Effector CD4-positive, alpha-beta T cell (primary cell): ENCODE measurements at places on chromosomes 2 and 18.

DNA sequence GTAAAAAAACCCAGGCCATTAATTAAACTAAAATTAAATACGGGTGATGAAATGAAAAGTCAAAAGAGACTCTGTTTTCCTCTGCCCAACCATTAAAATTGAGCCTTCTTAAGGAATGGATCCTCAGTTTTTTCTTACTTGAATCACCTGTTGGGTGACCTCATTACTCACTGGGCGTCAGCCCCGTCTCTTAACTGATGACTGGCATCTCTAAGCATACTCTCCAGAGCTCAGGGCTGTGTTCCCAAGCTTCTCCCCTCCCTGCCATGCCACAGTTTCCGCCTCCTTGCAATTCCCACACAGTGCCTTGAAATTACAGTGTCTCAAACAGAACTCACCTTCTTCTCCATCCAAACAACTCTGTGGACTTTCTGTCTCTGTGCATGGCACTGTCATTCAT, 421.1 kb upstream of the CELF4 start:
- DNase-seq = no peak

- DNase-seq = no peak
Measured at GRCh38 chr2:65666156-65666725, 233.8 kb upstream of the SPRED2 start.

GRCh38 chr2:229514273-229514895, 200.0 kb downstream of the DNER start:
- DNase-seq = no peak

DNA sequence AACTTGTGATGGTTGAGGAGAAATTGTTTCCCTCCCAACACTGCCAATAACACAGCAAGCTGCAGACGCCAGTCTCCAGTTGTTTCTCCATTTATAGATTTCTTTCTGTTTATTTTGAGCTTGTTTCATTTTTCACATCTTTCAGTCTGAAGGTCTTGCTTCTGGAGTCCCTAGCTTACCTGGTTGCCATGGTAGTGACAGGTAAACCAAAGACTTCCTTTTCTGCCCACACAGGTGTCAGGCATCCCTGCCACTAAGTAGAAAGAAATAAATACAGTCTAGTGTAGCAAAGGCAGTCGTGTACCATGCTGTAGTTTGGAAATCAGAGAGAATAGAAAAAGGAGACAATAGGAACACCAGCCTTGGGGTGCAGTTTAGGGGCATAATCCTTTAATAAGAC, 82.8 kb downstream of the MARCHF4 start:
- no peak for DNase-seq

- DNase-seq = no peak
Measured at GRCh38 chr18:26057344-26057773, 33.1 kb downstream of the SS18 start.

GRCh38 chr2:65724752-65725151, 292.4 kb upstream of the SPRED2 start:
- no peak for DNase-seq

GRCh38 chr18:6997808-6998207, 119.8 kb downstream of the LAMA1 start:
- DNase-seq = no peak

- DNase-seq = no peak
Measured at GRCh38 chr2:202039278-202040078, 5.8 kb downstream of the FZD7 start.

DNA sequence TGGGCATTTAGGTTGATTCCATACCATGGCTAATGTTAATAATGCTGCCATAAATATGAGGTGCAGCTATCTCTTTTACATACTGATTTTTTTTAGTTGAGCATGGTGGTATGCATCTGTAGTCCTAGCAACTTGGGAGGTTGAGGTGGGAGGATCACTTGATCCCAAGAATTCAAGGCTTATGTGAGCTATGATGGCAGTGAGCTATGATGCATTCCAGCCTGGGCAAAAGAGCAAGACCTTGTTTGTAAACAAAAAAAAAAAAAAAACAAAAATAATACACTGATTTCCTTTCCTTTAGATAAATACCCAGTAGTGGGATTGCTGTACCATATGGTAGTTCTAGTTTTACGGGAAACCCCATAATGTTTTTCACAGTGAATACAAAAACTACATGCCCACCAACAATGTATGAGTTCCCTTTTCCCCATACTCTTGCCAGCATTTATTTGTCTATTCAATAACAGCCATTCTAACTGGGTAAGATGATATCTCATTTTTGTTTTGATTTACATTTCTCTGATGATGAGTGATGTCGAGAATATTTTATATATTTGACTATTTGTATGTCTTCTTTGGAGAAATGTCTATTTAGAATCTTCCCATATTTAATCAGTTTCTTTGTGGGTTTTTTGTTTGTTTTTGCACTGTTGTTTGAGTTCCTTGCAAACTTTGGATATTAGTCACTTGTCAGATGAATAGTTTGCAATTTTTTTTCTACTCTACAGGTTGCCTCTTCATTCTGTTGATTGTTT, 281.0 kb upstream of the KYNU start:
- no peak for DNase-seq

DNA sequence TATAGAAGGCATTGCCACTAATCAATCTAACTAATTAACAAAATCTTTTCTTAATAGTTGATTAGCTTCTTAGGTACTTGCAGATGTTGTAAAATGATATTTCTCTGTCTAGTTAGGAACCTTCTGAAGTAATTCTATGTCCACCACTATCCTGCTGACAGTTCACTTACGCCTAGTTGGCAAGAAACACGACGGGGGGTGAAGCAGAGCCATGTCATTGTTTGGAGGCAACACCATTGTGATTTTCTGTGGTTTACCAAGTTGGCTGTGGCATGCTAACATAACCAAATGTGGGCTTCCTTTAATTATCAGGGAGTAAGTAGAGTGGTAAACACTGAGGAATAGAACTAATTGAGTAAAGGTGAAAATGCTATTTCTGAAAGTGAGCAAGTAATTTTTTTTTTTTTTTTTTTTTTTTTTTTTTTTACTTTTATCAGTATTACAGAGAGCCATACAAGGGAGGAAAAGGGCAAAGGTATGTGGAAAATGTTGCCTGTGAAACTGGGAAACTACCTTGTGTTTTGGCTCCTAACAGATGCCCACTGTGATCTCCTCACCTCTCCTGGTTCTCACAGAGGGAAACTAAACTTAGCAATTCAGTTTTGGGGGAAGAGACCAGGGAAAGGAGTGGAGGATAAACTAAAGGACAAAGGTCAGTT, 126.8 kb downstream of the MEIS1 start:
- DNase-seq = no peak

DNA sequence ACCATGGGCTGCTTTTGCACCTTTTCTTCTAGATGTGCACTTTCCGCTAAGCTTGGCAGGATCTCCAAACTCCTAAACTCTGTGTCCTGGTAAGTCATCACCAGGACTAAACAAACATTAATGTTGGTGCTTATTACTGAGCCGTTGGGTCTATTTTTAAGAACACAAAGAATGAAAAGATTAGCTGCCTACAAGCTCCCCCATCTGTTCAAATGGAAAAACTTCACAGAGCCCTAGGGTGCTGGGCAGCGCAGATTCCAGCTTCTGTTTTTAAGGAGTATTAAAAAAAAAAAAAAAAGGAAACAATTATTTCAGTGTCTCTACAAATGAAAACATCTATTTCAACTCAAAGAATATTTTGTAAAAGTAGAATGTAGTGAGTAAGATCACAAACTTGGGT, 97.8 kb upstream of the AQP4 start:
- DNase-seq = no peak

DNA sequence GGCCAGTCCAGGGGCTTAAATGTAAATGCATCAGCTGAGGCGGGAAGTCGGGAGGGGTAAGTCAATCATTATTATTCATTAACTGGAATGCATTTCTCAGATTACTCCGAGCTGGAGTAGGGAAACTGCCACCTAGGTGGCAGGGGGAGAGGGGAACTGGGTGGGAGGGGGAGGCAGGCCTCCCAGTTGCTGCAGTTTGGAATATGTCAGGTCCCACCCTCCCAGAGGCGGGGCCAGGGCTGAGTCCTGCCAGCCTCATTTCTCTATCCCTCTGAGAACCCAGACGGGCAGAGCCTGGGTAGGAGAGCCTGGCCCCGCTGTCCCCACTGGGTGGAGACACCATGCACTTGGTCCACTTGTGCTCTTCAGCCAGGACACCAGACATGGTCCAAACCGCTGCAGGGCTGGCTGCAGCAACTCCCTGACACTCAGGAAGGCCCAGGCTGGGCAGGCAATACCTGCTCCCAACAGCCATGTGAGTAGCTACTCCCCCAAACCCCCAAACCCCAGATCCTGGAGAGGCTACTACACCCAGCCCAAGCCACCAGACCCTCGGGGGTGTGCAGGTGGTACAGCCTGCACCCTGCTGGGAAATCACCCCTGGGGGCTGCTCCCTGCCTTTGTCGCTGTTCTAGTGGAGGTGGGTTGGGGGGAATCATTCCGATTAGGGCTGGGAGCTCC, at the start of gene GPBAR1:
TSS of gene GPBAR1 (plus strand) at position 274 of the 681 bp plus-strand sequence. CDS start 1,710 bp downstream, outside the sequence.
- no peak for DNase-seq

DNA sequence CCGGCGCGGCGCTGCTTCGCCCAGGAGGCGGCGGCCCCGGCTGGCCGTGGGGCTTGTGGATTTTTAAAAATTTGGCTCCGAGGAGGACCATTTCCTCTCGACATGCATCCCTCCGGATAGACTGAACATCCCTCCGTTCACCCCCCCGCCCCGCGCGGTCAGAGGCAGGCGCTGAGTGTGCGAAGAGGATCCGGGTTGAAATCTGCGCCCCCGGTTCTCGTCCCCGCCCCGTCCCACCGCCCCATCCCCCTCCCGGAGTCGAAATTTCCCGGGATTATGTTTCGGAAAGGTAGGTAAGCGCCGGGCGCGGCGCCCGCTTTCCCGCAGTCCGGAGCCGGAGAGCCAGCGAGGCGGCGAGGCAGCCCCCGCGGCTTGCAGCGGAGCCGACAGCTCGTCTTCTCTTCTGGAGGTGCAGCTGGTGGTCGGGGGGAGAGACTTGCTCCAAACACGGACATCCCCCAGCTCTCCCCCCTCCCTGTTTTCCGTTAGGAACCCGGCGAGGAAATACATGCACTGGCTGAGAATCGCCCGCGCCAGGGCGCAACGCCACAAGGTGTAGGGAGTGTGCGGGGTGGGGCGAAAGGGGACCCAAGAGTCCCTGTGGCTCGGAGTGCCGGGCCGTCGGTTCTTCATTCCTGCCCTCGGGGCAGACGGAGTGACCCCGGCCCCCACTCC, at the start of gene PRKCE:
TSS of gene PRKCE (plus strand) at position 261 of the 675 bp plus-strand sequence.
- DNase-seq = peak; percentile 34

DNA sequence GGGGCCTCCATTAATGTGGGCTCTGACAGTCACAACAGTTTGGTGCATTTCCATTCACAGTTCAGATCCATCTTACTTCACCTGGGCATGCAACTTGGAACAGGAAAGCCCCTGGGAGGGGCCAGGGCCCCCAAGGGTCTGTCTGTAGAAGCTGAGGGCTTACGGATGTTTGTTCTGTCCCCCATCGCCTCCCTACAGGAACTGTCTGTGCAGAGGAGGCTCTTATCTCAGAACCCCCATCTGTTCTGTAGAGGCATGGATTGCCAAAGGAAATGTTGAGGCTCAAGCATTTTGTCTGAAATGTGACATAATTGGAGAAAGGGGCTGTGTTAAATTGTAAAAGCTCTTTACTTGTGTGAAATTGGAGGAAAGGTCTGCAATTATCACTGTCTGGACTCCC, 334.3 kb downstream of the CLIP4 start:
- DNase-seq = no peak

GRCh38 chr2:23588106-23588505, 203.1 kb downstream of the KLHL29 start:
- DNase-seq = no peak

- no peak for DNase-seq
Measured at GRCh38 chr2:31286230-31286629, 52.3 kb downstream of the EHD3 start.

GRCh38 chr18:49067071-49067470, 116.3 kb upstream of the SMAD7 start:
- no peak for DNase-seq

DNA sequence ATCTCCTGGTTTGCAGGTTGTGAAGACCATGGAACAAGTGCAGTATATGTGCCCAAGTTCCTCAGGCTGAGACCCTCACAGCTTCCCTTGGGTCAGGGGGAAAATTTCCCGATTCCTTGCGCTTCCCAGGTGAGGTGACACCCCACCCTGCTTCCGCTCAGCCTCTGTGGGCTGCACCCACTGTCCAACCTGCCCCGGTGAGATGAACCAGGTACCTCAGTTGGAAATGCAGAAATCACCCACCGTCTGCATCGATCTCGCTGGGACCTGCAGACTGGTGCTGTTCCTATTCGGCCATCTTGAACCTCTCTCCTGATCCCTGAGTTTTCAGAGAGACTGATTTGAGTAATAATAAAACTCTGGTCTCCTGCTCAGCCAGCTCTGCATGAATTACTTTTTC, 30.6 kb downstream of the CHCHD5 start:
- DNase-seq = no peak

- no peak for DNase-seq
Measured at GRCh38 chr18:42281851-42282250, 326.8 kb downstream of the PIK3C3 start.

- no peak for DNase-seq
Measured at GRCh38 chr2:1339388-1340140, 73.7 kb upstream of the TPO start.

- DNase-seq = no peak
Measured at GRCh38 chr2:8494589-8494988, 187.3 kb upstream of the ID2 start.

DNA sequence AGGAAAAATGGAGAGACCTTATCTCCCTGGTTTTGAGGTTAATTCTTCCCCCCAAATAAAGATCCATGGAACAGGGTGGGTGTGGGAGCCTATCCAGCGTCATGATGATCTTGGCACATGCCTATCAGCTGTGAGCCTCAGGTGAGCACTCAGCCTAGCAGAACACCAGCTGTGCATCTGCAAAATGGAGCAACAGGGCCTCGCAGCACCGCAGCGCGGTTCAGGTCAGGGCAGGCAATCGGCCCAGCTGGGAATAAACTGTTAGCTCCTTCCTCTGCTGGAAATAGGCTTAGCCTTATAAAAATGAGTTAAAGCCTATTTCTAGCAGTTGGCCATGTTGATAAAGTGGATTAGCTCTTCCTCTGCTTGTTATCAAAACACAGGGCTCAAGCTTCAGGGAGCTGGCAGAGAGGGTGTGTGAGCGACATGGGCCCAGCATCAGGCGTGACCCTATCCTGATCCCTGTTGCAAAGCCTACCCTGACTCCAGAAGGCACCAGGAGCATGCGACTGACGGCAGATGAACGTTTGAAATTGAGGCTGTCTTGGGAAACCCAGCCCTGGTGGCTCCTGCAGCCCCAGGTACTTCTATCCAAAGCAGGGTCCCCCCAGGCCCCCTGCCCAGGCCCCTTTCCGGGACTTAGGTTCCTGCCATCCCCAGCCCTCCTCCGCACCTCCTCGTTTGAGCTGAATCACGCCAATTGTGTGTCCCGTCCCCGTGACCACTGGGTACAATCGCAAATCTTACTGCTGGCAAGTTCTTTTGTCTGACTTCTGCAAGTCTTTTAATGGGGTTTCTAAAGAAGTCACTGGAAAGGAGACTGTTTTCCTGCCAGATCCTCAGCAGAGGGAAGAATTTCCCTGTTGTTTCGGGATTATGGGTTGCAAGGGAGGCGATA, 35.4 kb downstream of the ARHGEF4 start:
- no peak for DNase-seq
